ENCODE measurements at places on chromosomes 6 and 20.

GRCh38 chr6:15800841-15801617 lies 138.2 kb upstream of the DTNBP1 start:
- DNase-seq = no peak

GRCh38 chr6:137283940-137284810 lies 65.0 kb upstream of the IFNGR1 start:
- no peak for DNase-seq

GRCh38 chr20:53579581-53580375 lies 13.9 kb downstream of the ZNF217 start:
- DNase-seq = no peak

GRCh38 chr20:4740774-4741431 lies 19.2 kb downstream of the PRND start:
- DNase-seq = peak; percentile 41

DNA sequence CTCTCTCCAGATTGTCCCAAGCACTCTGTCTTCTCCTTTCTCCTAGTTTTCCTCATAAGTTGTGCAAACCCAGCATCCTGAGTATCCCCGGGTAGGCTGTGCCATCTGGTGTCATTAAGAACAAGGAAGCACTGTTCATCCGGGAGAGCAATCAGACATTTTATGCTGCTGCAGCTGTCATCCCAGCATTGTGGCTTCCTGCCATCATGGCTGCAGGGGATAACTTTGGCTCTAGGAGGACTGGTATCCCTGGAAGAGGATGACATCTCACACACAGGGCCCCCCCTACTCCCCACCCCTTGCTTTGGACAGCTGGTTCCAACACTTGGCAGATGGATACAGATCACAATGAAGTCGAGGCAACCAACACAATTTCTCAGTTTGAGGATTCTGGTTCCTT lies 1195.1 kb upstream of the MAP3K7 start:
- DNase-seq = no peak
